Small intestine (tissue), 16 donors: ENCODE measurements at places on chromosomes 3 and 15.

- DNase-seq = no peak
Observed at GRCh38 chr3:133944641-133945380, 49.1 kb upstream of the RAB6B start.

GRCh38 chr3:51934139-51934850 is 7.4 kb downstream of the RRP9 start:
- DNase-seq = no peak

- no peak for DNase-seq
Observed at GRCh38 chr3:46944191-46944590, 32.4 kb downstream of the CCDC12 start.

GRCh38 chr3:163671201-163671600 is 1407.1 kb downstream of the SI start:
- DNase-seq = no peak

DNA sequence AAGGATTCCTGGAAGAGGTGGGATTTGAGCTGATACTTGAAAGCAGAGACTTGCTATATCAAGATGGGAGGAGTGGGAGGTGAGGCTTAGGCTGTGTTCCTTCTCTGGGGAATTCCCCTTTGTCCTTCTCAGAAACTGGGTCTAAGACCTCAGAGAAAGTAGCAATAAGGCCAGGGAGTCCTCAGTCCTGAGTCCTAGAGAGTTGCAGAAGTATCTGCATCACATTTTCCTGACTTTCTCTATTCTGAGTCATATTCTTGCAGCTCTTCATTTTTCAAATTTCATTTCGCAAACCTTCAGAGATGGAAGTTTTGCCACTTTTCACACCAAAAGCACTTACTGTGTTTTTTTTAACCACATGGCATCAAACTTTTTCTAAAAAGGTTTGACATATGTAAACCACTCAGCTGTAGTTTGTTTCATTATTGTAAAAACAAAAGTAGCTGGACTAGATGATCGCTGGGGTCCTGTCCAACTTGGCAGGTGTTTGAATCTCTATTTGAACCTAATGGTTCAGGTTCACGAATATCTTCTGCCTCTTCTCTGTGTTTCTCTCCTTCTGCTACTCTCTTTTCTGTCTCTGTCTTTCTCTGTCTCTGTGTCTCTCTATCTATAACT is 21.3 kb downstream of the COLQ start:
- DNase-seq = no peak

GRCh38 chr3:63995086-63995485 is 28.2 kb downstream of the PSMD6 start:
- no peak for DNase-seq

GRCh38 chr15:48924528-48925393 is 39.0 kb downstream of the SHC4 start:
- DNase-seq = no peak

GRCh38 chr3:64131725-64132469 is 93.4 kb downstream of the PRICKLE2 start:
- no peak for DNase-seq

DNA sequence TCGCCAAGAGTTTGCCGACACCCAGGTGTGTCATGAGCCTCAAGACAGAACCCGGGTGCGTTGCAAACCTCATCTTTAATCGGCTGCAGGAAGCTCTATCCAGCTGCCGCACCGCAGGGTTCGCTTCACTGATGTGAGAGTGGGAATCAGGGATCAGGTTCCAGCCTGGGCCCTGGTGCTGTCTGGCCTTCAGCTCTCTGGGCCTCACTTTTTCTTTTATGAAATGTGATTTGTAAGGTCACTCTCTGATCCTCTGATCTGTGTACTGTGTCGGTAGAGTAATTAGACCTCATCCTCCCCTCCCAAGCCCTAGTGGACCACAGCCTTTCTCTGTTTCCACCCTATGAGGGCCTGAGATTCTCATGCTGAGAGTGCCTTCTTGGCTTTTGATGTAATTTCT is 202.8 kb upstream of the UBE2E1 start:
- no peak for DNase-seq

- DNase-seq = no peak
Observed at GRCh38 chr3:158160958-158161357, 51.1 kb downstream of the RSRC1 start.

DNA sequence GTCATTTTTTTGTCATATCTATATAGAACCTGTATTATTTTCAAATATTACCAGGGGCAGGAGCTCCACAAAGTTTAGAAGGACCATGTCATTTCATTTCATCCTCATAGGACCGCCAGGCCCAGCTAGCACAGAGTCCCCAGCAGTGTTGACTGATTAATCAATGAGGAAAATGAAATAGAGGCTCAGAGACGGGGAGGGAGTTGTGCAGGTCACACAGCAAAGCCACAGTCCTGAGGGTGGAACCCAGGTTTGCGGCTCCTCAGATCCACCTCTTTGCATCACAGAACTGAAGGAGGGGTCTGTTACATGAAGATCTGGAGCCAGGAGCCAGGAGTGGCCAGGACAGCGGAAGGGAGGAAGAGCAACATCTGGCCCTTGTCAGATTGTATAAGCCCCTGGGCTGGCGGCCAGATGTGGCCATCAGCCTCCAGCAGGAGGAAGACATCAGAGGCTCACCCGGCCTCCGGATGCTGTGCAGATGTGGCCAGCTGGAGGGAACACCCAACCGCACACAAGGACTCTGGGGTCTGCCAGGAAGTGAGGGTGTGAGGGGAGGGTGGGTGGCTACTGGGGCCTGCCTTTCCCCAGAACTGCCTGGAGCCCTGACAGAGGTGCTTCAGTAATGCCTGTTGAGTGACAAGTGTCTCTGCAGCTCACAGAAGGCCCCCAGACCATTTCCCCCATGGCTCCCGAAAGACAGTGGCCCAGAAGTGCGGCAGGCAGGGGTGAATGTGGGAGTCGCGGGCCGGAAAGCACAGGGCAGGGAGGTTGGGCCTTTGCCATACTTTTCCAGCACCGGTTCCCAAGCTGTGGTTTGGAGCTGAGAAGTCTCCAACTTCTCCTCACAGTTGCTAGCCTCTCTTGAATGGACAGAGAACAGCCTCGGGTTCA is 21.3 kb downstream of the EFCC1 start:
- peak; percentile 59 for DNase-seq

DNA sequence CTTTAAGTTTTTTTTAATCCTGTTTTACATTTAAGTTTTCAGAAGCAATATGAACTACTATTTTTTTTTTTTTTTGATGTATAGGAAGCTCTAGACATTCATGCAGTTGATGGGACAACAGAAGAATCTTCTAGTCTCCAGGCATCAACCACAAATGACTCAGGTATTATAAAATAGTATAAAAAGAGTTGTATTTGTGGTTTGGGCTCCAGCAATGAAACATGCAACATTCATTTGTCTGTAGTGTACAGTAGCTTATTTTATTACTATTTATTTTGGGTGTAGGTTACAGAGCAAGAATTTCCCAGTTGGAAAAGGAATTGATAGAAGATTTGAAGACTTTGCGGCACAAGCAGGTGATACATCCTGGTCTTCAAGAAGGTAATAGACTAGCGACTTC is 38.6 kb downstream of the MGA start:
- no peak for DNase-seq

DNA sequence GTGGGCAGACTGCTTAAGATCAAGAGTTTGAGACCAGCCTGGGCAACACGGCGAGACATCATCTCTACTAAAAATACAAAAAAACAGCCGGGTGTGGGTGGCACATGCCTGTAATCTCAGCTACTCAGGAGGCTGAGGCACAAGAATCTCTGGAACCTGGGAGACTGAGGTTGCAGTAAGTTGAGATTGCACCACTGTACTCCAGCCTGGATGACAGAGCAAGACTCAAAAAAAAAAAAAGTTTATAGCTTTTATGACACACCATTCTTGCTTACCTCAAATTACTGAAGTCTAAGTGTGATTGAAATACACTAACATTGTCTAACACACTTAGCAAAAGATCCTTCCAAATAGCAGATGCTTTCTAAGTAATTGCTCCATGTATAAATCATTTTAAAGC is 207.6 kb downstream of the STAG1 start:
- DNase-seq = no peak

- no peak for DNase-seq
Observed at GRCh38 chr15:101542306-101543025, 53.0 kb upstream of the PCSK6 start.

DNA sequence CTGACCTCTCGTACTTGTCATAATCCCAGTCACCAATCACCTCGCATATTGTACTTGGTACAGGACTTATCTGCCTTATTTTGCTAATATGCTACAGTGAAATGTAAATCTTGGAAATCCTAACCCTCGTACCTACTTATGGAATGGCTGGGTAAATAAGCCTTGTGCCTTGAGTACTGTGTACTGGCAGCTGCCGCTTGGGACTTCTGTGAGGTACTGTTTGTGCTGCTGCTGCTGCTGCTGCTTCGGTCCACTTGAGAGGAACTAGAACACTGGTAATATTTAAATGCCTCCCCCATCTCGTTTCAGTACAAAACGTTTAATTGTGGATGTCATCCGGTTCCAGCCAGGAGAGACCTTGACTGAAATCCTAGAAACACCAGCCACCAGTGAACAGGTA is 42.5 kb upstream of the CRTC3 start:
- DNase-seq = no peak

GRCh38 chr15:67827562-67828277 is 2.4 kb downstream of the SKOR1 start:
- no peak for DNase-seq

- no peak for DNase-seq
Observed at GRCh38 chr3:23496165-23496564, 293.0 kb downstream of the UBE2E2 start.

GRCh38 chr3:171673951-171674350 is 136.3 kb downstream of the PLD1 start:
- DNase-seq = no peak

GRCh38 chr15:91186904-91187656 is 87.0 kb downstream of the SV2B start:
- DNase-seq = peak; percentile 26

DNA sequence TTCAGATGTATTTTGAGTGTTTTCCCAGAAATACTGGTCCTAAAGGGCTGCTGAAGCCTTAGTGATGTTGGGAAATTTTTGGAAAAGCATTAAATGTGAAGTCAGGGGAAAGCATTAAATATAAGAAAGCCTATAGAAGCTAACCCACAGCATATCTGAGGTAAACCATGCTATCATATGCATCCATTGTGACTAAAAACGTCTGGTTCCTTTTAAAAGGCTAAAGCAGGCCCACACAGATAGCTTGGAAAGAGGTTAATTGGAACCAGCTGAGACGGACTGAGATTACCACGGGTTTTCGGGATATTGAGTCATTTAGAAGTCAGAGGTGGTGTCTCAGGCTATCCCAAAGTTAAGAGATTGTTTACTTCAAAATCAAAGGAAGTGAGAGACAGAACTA is 78.2 kb downstream of the CYP19A1 start:
- DNase-seq = no peak

DNA sequence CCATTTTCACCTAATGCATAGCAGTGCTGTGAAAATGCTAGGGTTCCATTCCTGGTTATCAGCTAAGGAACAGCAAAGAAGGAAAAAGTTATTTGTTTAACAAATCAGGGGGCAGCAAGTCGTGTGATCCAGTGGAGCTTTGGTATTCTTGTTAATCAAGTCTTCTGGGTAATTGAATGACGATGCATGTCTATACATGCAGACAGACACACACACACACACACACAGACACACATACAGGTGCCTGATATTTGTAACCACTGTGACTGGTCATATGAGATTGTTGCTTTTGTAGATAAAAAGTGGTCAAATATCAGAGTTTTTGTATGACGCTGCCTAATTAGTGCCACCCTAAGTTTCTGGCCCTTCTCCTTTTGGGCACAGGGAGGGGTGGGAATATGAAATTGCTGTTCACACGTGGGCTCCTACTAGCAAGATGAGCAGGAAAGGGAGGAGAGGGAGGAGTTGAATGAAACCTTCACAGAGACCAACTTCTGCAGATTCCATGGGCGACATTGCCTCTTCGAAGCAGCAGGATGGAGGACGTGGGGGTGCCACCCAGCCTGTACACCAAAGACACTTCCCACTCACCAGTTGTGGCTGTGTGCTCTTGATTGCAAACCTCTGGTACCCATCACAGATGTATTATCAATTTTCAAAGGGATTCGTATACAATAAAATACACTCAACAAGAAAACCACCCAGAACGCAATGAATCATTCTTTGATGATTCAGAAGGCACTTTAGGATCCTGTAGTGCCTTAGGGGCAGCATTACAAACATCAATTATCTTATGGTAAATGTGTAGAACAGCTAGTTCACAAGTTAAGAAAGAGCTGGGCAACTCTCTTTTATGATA is 281.9 kb upstream of the ICE2 start:
- no peak for DNase-seq

- no peak for DNase-seq
Observed at GRCh38 chr15:39645138-39645975, 64.5 kb downstream of the THBS1 start.

DNA sequence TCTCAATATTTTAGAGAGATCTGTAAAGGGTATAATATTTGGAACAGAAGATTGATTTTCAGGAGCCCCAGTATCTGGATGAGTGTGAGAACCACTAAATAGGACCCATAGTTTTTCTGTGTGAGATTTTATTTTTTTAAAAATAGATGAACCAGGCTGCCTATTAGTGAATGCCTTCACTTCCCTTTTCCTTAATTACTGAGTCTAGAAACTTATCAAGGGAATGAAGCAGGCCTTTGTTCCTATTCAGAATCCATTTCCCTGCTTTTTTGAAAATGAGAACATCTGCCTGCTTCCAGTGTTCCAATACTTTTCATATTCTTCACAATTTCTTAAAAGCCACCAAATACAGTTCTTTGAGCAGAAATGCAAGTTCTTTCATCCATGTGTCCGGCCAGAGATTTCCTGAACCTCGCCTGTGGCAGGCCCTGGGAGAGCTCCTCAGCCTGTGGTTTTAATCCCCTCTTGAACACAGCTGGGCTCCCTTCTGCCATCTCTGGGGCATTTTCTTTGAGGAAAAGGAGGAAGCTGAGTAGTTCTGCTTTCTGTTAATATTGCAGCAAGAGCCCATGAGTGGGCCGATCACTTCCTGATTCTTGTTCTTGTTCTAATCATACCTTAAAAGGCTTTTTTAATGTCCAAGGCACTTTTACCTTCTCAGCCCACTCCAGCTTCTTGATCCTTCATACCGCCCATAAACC is 4.7 kb downstream of the EHD4 start:
- DNase-seq = no peak

- peak; percentile 66 for DNase-seq
Observed at GRCh38 chr3:141452045-141452444, 34.8 kb upstream of the RASA2 start.

DNA sequence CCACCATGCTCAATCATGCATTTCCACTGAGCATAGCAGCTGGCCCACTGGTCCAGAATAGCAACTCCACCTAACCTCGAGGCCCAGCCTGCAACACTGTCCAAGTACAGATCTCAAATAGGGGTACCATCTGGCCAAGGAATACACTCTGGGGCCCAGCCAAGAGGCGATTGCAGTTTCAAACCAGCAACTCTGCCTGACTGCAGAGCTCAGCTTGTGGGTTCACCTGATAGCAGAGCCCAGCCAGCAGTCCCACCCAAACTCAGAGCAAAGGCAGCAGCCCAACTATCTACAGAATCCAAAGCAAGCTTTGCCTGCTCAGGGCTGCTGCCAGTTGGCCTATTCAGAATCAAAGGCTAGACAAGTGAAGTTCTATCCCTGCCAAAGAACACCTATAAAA is 30.5 kb downstream of the POLQ start:
- DNase-seq = no peak

GRCh38 chr3:53821631-53822121 is 24.5 kb downstream of the CHDH start:
- no peak for DNase-seq
